ENCODE measurements at places on chromosomes 2 and 18.

DNA sequence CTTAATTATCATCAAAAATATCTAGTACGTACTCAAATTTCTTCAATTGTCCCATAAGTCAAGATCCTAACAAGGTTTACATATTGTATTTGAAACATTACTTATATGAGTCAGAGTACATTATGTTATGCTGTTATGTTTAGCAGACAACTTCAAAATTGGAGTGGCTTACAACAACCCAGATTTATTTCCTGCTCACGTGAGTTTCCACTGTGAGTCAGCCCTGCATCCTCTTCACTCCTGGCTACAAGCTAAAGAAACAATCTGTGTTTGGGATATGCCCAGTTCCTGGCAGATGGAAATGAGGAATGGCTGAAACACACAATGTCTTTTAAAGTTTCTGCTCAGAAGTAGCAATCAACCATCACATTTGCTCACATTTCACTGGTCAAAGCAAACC lies 31.5 kb upstream of the TANC1 start:
- DNase-seq: no peak

DNA sequence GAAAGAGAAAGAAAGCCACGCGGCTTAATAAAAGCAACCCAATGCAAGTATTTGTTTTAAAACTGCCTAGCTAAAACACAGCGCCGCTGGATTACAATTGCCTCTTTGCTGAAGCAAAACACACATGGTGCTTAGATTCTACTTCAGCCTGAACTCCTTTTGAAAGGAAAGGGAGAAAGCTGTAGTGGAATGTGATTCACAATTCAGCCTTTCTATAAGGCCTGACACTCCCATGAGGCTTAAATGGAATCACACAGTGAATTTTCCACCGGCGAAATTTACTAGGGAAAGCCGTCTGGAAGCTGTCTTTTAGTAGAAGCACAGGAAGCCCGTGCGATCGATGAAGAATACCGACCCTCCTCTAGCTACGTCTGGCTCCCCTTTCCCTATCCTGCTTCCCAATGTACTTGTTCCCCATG lies 348.0 kb downstream of the DLGAP1 start:
- no peak for DNase-seq

DNA sequence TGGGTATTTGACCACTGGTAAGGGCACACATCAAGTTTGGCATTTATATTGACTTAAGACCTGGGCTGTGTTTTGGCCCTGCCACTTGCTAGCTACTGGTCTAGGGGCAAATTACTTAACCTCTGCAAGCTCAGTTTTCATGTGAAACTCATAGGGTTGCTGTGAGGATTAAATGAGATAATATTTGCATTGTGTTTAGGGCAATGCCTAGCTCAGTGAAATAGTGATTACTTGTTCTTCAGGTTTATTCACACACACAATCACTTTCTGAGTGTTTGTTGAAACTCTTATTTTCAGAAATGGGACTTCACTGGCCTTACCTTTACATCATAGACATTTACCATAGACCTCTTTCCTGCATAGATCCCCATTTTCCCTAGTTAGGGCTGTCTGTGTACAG lies 12.3 kb downstream of the CERS6 start:
- DNase-seq: no peak

DNA sequence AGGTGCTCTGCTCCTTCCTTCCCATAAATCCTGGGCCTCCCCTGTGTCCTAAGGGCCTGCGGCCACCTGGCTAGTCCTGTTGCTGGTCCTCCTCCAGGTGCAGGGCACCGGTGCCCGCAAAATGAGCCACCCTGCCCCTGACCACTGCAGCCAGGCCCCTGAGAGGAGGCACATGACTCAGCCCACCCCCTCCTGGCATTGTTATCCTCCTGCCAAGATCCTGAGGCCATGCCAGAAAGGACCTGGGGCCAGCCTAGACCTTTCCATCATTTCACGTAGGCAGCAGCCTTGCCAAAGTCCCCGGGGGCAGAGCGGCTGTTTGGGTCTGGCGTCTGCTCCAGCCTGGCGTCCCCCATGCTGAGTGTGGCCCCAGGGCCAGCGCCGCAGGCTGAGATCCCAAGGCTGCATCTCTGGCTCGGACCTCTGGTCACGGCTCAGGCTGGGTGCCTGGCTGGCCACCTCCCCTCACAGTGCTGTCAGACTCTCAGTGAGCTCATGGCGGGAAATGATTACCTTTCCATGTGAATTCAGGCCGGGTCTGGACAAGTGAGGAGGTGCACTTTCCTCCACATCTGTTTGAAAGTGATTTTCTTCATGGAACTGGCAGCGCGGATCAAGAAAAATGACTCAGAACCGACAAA lies 81.0 kb downstream of the NDUFA10 start:
- no peak for DNase-seq

- DNase-seq: no peak
Observed at GRCh38 chr18:60277855-60278480, 94.6 kb downstream of the MC4R start.

DNA sequence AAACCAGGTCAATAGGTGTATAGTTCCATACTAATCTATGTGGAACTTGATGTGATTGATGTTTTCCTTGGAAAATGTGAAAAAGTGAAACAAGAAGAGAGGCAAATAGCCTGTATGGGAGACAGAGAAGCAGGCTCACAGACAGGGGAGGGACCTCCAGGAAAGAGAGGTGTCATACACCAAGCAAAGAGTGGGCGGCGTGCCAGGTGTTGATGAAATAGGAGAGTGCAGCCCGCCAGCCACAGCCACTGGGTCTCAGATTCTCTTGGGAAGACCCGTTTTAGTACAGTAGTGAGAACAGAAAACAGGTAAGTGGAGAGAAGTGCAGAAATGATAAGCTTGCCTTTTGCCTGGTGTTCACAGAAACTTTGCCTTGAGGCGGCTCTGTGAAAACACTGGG lies 301.9 kb downstream of the ZNF407 start:
- DNase-seq: no peak

DNA sequence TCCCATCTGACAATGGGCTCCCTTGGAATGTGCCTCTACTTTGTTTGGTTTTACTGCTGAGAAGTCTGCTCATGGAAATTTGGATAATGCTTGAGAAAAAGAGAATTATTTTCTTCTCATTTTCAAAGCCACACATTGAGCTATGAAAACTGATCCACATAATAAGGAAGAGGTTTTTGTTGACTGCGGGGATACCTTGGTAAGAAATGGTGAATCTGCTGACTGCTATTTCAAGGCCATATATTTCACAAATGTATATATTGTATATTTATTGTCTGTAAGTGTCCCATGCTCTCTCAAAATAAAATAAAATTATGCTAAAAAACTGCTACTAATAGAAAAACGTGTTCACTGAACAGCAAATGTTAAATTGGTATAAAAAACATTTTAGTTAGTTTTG lies 15.1 kb downstream of the SH3YL1 start:
- no peak for DNase-seq

DNA sequence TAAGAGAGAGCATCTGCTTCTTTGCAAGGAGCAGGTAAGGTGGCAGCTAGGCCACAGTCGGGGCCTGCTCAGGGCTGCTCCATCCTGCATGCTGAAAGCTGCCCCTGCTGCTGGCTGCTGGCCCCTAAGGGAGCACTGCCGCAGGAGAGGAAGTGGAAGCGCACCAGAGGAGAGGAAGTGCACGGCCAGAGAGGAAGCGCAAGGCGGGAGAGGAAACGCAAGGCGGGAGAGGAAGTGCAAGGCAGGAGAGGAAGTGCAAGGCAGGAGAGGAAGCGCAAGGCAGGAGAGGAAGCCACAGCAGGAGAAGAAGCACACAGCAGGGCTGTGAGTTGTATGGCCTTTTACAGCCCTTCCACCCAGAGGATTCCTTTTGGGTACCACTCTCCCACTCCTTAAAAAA lies 539.0 kb upstream of the TNP1 start:
- no peak for DNase-seq

DNA sequence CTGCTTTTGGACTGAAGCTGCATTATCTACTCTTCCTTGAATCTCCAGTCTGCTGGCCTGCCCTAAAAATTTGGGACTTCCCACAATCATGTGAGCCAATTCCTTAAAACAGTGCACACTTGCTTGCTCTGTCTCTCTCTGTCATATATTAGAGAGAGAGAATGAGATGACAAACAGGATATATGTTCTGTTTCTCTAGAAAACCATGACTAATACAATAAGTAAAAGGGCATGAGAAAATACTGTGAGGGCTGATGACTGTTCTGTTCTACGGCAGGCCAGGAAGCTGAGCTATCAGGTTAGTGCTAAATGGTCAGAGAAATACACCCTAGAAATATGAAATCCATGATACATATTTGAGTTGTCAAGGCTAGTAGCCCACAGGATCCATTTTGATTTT lies 1896.8 kb upstream of the CELF4 start:
- no peak for DNase-seq

DNA sequence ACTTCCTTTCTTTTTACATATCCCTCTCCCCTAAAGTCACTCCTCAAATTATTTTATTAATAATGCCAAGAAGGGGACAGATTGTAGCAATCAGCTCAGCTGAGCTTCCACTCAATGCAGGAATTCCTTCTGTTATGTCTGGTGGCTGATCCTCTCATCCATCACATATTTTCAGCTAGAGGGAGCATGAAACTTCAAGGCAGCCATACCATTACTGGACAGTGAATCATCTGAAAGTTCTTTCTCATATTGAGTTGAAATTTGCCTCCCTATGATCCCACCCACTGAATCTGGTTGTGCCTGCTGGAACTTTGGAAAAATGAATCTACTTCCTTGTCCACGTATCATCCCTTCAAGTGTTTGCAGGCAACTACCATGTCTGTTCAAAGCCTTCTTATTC lies 11.2 kb downstream of the ZNF385B start:
- no peak for DNase-seq

DNA sequence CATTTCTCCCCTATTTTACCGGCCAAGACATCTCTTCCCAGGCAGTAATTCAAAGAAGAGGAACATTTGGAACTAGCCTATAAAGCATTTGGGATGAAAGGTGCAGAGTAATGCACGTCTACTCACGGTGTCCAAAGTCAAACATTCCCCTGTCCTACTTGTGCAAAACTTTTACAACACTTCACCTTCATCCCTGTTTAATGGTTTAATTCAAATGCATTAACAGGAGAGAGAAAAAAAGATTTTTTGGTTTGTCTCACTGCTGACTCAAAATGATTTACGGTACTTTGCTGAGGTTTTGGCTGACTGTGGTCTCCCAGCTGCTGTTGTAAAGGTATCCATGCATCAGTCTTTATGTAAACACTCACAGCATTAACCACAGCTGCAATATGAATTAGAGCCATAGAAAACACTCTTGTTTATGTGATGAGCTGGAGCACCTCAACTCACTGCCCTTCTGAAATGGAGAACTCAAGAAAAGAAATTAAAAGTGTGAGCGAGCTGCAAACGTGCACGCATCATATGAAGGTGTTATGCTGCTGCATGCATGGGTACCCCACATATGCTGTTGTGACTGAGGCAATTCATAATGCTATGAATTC lies 220.5 kb downstream of the PIEZO2 start:
- DNase-seq: no peak

GRCh38 chr2:209367075-209367747 lies 56.6 kb upstream of the MAP2 start:
- no peak for DNase-seq

DNA sequence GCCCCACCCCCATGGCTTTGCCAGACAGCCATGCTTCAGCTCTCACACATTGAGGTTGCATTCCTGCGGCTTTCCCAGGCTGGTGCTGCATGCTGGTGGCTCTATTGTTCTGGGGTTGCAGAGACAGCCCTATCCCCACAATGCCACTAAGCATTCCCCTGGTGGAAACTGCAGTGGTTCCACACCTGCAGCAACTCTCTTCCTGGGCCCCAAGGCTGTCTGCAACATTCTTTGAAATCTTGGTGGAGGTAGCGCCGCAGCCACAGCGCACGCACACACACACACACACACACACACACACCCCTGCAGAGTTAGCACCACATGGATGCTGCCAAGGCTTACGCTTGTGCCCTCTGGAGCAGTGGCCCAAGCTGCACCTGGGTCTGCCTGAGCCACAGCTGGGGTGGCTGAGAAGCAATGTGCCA lies 21.4 kb downstream of the SFXN5 start:
- DNase-seq: no peak

DNA sequence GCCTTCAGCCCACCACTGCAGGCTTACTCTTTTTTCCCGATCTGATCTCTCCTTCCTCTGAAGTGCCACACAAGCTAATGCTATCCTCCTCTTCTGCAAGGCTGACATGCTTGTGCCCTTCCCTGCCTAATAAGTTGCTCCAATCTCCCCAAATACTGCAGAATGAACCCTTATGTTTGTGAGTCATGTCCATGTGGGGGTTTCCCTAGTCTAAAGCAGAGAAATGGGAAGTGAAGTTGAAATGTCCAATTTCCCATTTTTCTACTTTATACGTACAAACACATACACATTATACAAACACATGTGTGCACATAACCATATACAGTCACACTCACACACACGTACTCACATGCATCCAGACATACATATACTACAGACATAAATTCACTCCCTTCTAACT lies 288.1 kb upstream of the CELF4 start:
- DNase-seq: no peak

DNA sequence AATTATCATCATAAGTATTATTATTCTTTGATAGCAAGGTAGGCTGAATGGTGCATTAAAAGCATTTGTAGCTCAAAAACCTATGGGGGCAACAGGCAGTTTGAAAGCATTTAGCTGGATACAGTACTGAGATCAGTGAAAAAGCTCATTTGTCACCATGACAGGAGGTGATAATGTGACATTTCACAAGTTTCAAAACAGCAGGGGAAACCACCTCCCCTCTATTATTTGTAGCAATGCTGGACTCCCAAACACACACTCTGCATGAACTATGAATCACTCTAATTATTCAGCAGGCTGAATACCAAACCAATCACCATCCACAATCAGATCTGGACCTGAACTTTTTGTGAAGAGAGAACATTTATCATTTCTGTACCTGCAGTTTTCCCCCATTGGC lies 63.4 kb downstream of the MYO5B start:
- no peak for DNase-seq
